ENCODE measurements at places on chromosomes 3 and 15. TPM values are rescaled to one million over a fixed set of nuclear protein-coding genes. Genes with fewer than 3 reads are reported as not detected.
A peak's percentile ranks its signal among the peaks of the same experiment; 100 is the strongest.

DNA sequence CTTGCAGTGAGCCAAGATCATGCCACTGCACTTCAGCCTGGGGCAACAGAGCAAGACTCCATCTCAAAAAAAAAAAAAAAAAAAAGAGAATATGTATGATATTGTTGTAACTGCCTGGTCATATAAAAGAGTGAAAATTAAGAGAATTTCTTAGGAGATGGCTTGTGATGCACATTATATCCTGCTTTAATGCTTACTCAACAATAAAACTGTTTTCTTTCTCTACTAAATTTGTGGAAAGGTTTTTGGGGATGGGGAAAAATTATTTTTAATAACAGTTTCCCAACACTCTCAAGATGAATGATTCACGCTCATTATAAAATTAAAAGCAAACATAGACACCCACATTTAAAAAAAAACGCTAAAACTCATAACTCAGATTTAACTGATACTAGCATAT lies 1163.0 kb downstream of the SI start:
- no peak for DNase-seq

- DNase-seq: no peak
Observed at GRCh38 chr3:8651418-8652323, 7.1 kb upstream of the SSUH2 start.

DNA sequence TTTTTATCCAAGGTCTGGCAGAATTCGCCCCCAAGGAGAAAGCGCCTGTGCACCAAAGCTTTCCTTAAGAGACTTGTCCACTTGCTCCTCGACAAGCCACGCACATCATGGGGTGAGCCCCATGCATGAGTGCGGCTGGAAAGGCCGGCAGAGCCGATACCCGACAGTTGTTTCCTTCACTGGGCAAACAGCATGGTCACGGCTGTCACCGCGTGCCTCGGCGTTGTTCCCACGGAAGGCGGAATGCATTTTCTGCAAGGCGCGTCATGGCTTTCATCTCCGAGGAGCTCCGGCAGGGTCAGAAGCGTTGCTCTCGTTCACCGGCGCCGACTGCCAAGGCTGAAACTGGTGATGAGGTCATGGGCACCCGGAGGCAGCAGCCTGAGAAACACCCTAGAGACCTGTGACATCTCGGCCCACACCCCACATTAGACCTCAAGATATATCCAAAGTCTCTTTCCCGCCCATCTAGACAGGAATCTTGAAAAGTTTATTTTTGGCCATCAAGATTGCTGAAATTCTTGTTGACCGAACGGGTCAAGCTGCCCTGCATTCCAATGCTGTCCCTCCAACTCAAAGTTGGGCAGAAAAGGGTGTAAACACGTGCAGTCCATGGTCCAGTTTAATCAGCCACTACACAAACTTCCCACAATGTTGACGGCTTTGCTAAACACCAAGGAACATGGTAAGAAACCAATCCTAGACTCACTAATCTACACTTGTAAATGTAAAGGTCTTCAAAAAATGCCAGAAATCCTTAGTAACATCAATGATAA lies 604 bp upstream of the TJP1 start:
- DNase-seq: no peak

The NAALADL2 gene
- total RNA-seq: 17.5 TPM

The KLHL40 gene
- total RNA-seq: 0.09 TPM

GRCh38 chr3:129502641-129503408 lies 25.6 kb upstream of the RHO start:
- peak; percentile 42 for DNase-seq

The RETNLB gene
- not detected for total RNA-seq

DNA sequence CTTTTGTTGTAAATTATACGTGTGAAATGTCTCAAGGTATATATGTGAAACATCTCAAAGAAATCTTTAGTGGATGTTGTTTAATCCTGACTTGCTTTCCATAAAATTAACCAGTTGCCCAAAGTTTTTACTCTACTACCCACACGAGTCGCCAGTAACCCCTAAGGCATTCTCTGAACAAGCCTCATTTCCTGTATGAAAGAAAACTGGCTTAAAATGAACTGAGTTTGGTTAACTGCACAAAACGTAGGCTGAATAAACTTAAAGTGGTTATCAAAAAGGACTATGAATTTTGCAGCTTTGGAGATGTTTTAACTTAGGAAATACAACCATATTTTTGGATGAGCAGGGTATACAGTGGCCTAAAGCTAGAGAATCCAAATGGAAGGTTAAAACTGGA lies 2.7 kb upstream of the APPL1 start:
- no peak for DNase-seq

- DNase-seq: no peak
Observed at GRCh38 chr3:133588035-133588434, 14.5 kb downstream of the CDV3 start.

GRCh38 chr3:188404701-188405100 lies 250.7 kb downstream of the LPP start:
- DNase-seq: no peak

The IGSF10 gene
- 3.9 TPM for total RNA-seq

The NR2E3 gene
- 0.54 TPM for total RNA-seq

DNA sequence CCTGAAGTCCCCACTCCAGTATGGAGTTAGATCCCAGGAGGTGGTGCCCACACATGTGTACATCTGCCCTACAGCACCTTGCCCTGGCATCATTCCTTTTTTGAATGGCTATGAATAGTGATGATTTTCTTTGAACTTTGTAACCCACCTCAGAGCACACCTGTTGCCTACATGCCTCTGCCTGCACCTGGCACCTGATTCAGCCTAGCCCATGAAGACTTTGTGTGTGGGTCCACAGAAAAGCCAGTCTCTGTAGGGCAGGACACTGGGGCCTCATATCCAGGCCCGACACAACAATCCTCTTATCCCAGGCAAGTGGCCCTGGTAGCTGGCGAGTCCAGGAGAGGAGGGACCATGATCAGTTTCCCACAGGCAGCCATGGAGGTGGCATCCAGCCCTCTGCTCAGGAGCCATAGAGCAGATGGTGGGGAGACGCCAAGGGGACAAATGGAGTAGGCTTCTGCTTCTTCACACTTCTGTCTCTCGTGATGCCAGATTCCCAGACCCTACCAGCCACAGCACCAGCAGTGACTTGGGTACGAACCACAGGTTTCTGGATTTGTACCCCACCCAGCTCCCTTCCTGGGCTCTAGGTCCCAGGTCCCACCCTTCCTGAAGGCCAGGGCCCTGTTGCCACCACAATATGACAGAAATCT lies 230.7 kb downstream of the UACA start:
- no peak for DNase-seq

DNA sequence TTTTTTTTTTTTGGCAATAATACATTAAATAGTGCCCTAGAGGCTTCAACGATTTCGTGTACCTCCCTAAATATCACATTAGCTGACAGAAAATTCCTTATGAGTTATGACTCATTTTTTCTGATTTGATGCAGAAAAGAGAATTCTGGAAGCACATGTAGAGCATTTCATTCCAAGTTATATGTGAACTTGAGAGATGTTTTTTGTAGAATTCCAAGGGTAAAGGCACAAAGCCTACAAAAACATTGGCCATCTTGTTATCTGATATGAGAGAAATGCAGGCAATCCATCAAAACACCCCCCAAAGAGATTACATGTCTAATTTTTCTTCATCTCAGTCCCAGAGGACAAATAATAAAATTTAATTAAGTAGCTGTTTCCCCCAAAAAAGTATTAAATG lies 6.7 kb upstream of the PFN2 start:
- DNase-seq: no peak

DNA sequence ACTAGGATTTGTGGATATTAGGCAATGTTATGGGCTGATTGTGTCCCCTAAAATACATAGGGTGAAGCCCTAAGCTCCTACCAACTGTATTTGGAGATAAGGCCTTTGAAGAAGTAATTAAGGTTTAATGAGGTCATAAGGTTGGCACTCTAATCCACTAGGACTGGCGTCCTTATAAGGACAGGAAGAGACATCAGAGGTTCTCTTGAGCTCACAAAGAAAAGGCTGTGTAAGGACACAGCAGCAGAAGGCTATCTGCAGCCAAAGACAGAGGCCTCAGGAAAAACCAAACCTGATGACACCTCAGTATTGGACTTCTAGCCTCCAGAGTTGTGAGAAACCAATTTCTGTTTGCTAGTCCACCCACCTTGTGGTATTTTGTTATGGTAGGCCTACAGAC lies 416.7 kb downstream of the ZBTB20 start:
- no peak for DNase-seq
